Bone marrow (tissue), 2 donors: ENCODE measurements at places on chromosomes 7 and 10.
A peak's percentile ranks its signal among the peaks of the same experiment; 100 is the strongest.

GRCh38 chr7:46672861-46673260 lies 751.8 kb upstream of the IGFBP3 start:
- DNase-seq: no peak

DNA sequence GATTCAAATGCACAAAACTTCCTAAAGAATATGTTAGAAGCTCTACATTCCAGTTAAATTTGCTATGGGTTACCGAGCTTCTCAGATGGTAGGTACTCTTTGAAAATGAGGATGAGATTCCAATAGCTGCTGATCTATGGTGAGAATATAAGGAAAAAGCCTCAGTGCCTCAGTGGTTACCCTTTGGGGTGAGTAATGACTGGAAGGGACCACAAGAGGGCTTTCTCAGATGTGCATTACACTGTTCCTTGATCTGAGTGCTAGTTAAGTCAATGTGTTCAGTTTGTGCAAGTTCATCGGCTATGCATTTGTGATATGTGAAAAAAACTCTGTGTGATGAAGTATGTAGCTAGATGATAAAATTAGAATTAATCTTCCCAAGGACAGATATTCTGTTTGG lies 3.5 kb downstream of the NRCAM start:
- no peak for DNase-seq

- DNase-seq: no peak
Measured at GRCh38 chr7:105000927-105001336, 13.1 kb upstream of the KMT2E start.

DNA sequence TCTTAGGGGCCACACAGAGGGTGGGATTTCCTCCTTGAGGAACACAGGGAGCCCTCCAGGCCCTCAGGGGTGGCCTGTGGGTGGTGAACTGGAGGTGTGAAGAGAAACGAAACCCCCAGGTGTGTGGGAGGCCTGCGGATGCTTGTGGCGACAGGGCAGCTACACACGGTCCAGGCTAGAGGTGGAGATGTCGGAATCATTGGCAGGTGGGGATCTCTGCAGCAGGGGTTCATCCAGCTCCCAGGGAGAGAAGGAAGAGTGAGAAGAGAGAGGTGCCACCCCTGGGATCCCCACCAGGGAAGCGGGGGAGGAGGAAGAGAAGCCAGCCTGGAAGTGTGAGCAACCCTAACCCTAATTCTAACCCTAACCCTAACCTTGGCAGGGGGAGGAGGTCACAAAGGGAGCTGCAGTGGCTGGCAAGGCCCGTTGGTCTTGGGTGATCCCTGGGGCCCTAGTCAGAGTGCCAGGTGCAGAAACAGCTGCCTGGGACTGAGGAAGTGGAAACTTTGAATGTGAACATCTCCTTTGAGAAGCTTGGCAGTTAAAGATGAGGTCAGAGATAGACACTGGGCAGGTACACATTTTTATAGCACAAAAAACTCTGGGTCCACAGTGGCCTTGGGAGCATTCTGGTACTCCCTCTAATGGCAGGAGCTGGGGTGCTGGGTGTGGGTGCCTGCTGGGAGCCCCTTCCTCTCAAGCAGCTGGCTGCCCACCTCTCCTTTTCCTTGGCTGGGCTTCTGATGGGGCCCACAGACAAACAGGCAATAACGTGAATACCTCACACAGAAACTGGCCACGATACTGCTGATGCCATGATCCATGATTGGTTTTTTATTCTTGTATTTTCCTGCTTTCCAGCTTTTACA lies 6.8 kb upstream of the AEBP1 start:
- DNase-seq: peak; percentile 66

GRCh38 chr10:106679314-106679713 lies 485.2 kb downstream of the SORCS1 start:
- no peak for DNase-seq

DNA sequence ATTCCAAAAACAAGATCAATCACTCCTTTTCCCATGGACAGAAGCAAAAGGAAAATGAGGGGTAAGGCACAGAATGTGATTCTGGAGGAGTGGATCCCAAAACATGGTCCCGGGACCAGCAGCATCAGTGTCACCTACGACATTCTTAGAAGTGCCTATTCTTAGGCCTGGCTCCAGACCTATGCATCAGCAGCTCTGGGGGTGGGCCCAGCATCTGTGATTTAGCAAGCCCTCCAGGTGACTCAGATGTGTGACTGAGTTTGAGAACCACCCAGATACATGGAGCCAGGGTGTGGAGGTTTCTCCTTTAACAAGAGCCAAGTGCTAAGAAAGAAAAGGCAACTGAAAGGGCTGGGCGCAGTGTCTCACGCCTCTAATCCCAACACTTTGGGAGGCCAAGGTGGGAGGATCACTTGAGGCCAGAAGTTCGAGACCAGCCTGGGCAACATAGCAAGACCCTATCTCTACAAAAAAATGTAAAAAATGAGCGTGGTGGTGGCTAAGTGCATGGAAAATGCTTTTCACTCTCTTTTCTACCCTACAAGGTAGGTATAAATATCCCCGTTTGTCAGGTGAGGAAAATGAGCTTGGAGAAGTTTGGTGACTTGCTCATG lies 17.1 kb upstream of the ARPC1A start:
- no peak for DNase-seq

DNA sequence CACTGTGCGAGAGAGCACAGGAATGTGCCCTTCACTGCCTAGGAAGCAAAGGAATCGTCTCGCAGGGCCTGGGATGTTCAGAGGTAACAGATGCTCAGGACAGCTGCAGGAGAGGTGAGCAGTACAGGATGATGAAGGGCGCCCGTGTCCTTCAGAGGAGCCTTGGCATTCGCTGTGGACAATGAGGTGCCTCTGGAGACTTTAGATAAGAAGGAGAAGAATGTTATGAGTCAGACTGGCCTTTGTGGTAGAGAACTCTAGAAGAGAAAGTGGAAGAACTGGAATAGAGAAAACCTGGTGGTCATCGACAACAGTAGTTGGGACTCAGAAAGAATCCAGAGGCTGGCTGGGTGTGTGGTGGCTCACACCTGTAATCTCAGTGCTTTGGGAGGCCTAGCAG lies 64.4 kb upstream of the LEP start:
- DNase-seq: no peak

GRCh38 chr7:108236681-108237415 lies 106.7 kb upstream of the LAMB4 start:
- DNase-seq: no peak

DNA sequence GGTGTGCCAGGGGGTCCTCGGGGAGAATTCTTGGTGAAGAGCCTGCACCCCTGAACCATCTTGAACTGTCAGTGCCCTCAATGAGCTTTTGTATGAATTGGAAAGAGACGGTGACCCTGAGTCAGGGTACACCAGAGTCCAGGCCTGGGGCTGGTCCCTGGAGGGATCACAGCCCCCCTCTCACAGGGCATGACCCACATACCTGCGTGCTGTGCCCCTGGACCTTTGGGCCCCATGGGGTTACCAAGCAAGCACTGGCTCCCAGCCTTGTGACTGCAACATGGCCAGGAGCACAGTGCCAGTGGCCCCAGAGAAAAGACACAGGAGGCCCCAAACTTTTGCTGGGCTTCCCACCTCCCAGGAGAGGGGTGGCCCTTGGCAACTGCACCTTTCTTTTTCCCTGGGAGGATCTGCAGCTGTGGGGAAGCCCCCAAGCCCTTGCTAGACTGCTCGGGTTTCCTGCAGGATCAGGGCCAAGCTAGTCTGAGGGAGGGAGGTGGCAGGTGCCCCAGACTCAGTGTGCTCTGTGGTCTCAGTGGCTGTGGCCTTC lies 153.5 kb downstream of the ZNF248 start:
- DNase-seq: no peak

DNA sequence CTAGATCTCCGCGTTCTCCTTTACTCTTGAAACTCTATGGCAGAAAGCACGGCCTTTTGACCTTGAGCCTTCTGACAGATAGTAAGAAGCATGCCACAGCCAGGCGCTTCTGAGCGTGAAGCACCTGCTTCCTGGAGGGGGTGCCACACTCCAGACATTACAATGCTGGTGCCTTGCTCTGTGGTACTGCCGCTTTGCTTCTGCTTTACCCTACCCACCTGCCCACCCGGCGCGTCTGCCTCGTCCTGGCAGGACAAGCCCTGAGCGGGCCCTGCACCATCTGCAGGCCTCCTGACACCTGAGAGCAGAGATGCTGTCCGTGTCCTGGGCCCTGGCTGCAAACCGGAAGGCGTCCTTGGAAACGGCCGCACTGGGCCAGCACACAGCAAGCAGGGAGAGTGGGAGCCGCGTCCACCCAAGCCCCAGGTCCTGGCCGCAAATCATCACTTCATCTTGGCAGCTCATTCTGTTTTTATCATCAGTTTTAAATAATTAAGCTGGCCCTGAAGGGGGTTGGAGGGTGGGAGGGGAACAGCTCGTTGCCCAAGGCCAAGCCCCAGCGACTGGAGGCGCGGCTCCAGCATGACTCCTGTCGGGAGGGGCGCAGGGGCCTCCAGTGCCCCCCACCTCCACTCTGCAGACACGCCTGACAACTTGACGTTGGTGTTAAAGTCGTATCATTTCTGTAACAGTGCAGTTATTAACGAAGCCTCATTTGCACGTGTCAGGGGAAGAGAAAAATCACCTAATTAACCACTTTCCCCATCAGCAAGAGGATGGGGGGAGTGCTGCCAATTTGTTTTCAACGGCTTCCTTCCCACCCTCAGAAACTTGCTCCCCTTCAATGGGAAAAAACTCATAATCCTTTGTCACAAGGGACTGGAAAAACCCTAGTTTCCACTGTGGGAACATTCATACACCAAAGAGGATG lies 132.2 kb downstream of the MAD1L1 start:
- DNase-seq: no peak

GRCh38 chr7:112202816-112203215 lies 3.4 kb downstream of the DOCK4 start:
- no peak for DNase-seq

GRCh38 chr7:87234949-87235348 lies 15.4 kb upstream of the TMEM243 start:
- DNase-seq: no peak

DNA sequence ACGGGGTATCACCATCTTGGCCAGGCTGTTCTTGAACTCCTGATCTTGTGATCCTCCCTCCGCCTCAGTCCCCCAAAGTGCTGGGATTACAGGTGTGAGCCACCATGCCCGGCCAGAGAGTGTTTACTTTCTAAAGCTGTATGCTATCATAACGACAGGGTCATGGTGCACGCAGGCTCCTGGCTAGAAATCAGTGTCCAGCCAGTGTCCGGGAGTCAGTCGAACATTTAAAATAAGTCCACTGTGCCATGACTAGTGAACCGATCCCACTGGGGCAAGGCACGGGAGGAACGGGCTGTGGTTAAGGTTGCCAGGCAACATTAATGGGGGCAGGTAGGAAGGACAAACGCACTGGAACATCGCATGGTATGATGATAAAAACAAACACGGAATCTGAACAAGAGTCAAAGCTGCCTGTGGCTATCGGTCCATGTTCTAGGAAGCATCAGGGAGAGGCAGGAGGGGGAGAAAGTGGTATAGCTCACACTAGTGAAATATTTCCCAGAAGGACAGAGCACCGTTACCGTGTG lies 89.0 kb upstream of the SEPHS1 start:
- no peak for DNase-seq

DNA sequence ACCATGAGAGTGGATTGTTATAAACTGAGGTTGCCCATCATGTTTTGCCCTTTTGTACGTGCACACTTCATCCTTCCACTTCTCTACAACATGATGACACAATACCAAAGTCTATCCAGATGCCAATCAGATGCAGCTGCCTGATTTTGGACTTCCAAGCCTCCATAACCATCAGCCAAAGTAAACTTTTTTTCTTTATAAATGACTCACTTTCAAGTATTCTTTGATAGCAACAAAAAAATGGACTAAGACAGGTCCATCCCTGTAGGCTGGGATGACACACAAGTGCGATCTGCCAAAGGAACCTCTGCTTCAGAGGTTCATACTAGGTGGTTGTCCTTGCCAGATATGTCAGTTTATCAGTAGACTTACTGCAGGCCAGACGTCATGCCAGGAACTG lies 320.2 kb upstream of the FZD1 start:
- DNase-seq: no peak

GRCh38 chr7:82677493-82677892 lies 233.9 kb upstream of the CACNA2D1 start:
- peak; percentile 54 for DNase-seq

- DNase-seq: no peak
Measured at GRCh38 chr7:122887198-122887597, 938 bp upstream of the CADPS2 start.

DNA sequence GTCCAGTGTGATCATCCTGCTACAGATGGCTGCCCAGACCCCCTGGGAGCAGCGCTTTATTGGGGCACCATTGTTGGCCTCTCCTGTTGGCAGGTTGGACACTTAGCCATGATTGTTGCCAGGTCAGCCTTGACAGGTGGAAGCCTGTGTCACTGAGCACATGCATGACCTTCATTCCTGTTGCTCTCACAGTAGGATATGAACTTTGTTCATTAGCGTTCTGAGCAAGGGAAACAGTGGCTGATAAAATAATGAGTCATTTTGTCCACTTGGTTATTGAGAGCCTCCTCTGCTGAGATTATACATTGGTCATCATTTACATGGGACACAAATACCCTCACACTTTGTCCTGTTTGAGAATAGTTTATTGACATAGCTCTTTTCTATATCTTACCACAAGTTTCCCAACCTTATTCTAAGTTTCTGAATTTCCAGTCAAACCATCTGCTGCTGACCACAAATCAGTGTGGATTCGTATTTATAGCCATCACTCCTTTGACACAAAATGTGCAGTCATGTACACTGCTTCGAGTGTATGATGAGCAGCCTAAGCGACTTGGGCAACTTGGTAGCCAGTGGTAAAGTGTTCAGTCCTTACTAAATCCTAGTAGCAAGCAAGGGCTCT lies 102.6 kb downstream of the TPST1 start:
- no peak for DNase-seq

DNA sequence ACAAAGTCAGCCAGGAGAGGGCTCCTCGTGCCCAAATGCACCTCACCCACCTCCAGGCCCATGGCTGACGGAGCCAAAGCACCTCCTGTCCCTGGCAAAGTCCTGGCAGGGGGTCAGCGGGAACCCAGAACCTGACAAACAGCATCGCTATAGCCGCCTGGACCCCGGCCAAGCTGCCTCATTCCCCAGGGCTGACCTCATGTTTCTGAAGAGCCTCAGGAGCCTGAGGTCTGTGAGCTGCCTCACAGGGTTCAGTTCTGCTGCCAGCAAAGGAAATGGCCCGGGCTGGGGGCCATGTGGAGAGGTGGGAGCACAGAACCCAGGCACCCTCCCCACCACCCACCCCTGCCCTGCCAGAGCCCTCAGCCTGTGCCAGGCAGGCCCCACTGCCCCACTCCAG lies 4.2 kb upstream of the NANOS1 start:
- no peak for DNase-seq

DNA sequence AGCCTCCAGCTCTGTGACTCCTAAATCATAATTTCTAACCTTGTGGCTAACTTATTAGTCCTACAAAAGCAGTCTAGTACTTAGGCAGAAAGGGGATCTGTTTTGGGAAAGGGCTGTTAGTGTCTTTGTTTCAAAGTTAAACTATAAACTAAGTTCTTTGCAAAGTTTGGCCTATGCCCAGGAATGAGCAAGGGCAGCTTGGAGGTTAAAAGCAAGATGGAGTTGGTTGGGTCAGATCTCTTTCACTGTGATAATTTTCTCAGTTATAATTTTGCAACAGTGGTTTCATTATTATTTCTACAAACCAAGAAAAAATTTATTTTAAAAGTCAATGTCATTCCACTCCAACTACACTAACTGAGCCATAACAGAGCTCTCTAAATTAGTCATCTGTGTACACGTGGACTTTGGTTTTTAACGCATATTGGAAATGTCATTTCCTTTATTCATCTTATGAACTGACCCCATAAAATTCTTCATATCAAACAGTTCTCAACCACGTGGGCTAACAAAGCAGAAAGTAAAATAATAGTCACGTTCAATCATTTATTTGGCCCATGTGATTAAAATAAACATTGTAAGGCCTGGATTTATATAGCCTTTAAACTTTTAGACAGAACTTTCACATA lies 143.2 kb upstream of the C7orf33 start:
- no peak for DNase-seq
